Urinary bladder (tissue), 4 donors: ENCODE measurements at places on chromosomes 2 and 18. TPM values are rescaled to one million over a fixed set of nuclear protein-coding genes. Genes with fewer than 3 reads are reported as not detected.

GRCh38 chr18:58541146-58541788 is 87.6 kb downstream of the ALPK2 start:
- no peak for DNase-seq

DNA sequence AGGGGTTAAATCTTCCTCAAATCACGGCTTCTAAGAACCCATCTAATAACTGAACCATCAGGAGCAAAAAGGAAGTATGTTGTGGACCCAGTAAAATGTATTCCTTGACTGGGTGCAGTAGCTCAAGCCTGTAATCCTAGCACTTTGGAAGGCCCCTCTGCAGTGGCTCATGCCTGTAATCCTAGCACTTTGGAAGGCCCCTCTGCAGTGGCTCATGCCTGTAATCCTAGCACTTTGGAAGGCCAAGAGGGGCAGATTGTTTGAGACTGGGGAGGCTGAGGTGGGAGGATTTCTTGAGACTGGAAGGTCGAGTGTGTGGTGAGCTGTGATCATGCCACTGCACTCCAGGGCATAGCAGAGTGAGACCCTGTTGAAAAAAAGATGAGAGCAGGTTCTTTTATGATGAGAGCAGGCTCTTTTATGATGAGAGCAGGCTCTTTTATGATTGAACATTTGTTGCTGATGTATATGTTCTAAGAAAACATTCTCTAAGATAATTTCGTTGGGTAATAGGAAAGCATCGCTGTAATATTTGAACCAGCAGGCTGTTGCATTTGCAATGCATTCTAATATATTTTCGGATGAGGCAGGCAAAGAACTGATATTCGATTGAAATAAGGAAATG is 3.5 kb upstream of the PARD6G start:
- no peak for DNase-seq

GRCh38 chr2:72917877-72918553 is 696 bp downstream of the EMX1 start:
- DNase-seq, result no peak

DNA sequence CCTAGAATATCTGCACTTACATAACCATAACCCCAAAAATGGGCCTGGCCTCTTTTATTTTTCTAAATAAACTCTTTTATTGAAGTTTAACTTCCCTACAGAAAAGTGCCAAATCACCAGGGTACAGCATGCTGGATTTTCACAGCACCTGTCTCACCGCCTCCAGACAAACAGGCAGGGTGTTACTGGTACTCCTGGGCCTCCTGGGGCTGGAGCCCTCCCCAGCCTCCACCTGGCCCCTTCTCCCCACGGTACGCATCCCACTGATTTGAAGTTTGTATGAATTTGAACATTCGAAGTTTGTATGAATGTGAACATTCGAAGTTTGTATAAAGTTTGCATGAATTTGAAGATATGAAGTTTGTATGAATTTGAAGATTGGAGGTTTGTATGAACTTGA is 232.1 kb downstream of the NDUFA10 start:
- no peak for DNase-seq

DNA sequence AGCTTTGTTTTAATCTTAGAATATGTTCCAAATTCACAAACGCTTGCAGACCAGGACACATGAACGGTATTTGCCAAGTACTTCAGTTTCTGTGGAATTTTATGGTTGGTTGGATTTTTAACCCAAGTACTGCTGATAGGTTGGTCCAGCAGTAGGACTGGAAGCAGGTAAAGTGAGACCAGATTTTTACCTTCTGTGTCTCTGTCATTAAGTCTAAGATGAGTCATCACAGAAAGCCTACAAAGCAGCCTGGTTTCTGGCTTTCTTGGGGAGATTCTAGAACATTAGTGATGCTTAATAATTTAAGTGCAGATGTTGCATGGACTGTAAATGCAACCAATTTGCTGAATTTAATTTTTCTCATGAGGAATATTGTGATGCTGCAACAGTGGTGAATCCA is 100.5 kb downstream of the SCG2 start:
- DNase-seq, result no peak

- no peak for DNase-seq
Measured at GRCh38 chr18:45730832-45731575, 7.0 kb downstream of the SLC14A1 start.

DNA sequence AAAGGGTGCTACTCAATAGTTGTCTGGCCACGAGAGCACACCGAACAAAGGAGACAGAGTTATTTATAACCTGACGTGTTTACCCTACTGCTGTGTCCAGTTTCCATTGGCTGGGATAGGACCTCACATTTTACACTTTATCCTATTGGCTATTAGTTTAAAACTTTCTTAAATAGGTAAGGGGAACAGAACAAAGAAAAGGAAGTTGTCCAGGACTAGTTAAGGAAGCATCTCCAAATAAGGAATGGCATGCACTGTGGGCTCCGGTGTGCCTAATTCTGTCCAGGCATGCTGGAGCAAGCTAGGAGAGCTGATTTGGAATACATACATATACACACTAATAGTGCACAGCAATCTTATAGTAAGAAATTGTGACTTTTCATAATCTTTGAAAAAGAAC is 72.2 kb downstream of the CAB39 start:
- no peak for DNase-seq

- DNase-seq, result no peak
Measured at GRCh38 chr2:235048549-235048948, 96.7 kb downstream of the SH3BP4 start.

GRCh38 chr2:20179755-20180594 is 45.0 kb downstream of the SDC1 start:
- peak; percentile 64 for DNase-seq

DNA sequence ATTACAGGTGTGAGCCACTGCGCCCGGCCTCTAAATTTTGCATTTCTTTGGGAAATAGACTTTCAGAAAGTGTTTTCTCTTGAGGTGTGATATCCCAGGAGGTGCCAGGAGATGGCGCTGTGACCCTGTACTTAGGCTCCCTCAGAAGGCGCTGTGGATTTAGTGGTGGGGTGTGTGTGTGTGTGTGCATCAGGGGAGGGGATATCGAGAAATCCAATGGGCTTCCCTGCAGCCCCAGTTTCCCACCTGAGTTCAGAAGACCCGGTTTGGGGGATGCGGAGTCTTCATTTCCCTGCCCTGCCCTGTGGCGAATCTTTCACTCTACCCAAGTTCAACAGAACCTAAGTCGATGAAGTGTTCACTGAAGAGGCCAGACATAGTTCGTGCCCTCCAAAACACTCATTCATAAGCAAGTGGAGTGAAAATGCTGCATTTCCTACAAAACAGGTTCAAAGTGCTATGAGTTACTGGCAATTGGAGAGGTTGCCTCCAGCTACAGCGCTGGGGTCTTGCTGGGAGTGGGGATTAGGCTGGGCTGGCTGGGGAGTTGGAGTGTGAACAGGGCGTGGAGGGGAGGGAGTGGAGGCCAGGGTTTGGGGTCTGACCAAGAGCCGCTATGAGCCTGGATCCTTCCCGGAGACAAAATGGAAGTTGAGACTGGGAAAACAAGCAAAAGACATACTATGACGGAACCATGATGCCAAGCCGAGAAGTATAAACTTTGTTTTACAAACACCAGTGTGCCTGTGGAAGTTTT is 6.5 kb upstream of the WNT6 start:
- no peak for DNase-seq

DNA sequence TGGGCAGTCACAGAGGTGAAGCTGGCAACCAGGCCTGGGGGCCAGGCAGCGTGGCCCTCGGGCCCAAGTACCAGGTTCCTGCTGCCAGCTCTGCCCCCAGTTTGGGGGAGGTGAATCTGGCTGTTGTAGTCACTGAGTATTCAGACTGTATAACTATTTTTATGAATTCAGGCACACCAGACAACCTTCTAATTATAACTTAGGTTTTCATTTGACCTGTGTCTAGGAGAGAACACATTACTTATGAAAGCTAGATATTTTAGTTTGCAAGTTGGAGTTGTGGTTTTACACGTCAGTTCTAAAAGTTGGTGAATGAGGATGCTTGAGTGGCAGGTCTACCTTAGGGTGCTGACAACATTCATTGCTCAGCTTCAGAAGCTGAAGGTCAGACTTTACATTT is 71.7 kb downstream of the LIMS1 start:
- DNase-seq, result no peak

DNA sequence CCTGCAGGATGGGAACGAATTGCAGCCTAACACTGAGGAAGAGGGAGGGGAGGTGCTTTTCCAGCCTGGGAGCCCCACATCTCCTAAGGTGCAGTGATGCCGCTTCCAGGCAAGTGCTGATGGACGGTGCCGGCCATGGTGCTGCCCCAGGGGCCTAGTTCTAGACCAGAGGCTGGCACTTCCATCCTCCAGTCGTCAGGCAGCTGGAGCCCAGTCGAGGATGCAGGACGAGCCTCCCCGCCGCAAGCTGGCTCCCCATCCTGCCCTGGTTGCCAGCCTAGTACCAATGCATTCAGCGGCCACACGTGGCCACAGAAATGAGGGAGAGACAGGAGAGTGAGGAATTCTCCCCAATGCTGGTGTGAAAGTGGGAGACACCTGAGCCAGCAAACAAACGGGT is 413.5 kb downstream of the ZNF516 start:
- no peak for DNase-seq

- peak; percentile 59 for DNase-seq
Measured at GRCh38 chr2:127293748-127294562, at the start of gene ERCC3. TSS of gene ERCC3 (minus strand) at chr2:127294144. CDS start at chr2:127294081, 63 bp downstream.

The REG1B gene
- not detected for total RNA-seq

The GALNT13 gene
- total RNA-seq, result 19.5 TPM

The PLCL1 gene
- total RNA-seq, result 17.8 TPM

The STK17B gene
- total RNA-seq, result 37.3 TPM

The PCARE gene
- 0.16 TPM for total RNA-seq

The CD28 gene
- 6.1 TPM for total RNA-seq

The STPG4 gene
- not detected for total RNA-seq
